ENCODE measurements at places on chromosomes 2 and 18.

DNA sequence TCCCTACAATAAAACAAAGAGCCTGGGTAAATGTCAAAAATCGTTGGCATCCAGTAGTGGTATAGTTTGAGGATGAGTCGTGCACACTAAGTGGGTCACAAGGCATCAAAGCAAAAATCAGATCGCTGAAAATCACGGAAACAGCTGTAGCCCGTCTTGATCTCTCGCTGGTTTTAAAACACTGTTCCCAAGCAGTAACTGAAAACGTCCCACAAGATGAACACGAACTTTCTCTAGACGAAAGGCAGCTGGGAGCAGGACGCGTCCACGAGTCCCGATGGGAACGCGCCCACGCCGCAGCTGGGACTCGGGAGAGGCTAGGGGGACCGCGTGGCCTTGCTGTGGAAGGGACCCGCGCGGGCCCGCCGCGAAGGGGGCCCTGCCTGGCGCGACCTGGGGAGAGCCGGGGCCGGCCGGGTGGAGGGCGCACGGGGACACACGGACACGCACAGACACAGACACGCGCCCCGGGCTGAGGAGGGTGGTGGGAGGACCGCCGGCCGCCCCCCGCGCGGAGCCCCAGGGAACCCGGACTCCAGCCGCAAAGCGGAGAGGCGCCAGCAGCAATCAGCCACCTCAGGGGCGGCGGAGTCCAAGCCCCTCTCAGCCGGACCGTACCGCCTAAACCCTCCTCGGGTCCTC is 651 bp downstream of the STK17B start:
- DNase-seq, result peak; percentile 68

DNA sequence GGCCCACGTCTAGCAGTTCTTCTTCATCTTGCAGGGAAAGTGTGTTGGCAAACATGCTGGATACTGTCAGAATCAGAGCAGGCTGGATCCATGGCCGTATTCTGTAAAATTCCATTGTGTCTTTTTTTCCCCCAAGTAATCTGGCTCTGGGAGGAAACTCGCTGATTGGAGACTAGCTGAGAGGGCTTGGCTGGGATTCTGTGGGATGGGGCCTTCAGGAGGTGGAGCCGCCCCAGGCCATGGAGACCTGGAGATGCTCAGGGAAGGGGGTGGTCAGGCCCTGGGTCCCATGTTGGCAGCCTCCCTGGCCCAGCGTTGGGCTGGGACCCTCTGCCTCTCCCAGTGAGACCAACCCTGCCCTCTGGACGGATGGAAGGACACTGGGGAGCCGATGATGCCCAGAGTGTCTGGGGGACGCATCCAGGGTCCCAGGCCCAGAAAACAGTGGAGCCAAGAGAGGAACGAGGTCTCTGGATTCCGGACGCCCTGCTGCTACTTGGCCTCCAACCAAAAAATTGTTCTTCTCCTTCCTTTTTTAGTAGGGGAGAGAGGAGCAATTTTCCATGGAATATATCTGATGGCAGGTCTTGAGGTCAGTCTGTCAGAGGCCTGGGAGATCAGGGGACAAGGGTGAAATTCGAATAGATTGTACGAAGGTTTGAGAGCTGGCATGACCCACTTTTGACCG is 114.5 kb downstream of the AGAP1 start:
- DNase-seq, result no peak

DNA sequence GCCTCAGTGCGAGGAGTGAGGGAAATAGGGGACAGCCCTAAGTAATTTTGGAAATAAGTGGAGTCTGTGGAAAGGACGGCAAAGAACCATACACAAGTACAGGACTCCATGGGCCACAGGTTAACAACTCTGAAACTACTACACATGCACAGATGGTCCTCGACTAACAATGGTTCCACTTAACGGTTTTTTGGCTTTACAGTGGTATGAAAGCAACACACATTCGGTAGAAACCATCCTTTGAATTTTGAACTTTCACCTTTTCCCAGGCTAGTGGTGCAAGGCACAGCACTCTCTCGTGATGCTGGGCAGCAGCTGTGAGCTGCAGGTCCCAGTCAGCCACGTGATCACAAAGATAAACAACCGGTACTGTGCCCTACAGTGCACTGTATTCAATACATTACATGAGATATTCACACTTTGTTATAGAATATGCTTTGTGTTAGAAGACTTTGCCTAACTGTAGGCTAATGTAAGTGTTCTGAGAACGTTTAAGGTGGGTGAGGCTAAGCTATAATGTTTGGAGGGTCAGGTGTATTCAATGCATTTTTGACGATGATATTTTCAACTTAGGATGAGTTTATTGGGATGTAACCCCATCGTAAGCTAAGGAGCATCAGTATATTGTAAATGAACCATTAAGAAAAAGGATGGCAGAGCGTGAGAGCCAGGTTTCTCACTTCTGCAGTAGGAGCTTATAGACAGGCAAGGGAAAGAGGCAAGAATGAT is 44.6 kb downstream of the TBC1D8 start:
- DNase-seq, result no peak

- no peak for DNase-seq
Observed at GRCh38 chr18:13429016-13429415, 210.5 kb downstream of the LDLRAD4 start.

GRCh38 chr2:30978044-30978443 is 160.2 kb downstream of the GALNT14 start:
- no peak for DNase-seq

DNA sequence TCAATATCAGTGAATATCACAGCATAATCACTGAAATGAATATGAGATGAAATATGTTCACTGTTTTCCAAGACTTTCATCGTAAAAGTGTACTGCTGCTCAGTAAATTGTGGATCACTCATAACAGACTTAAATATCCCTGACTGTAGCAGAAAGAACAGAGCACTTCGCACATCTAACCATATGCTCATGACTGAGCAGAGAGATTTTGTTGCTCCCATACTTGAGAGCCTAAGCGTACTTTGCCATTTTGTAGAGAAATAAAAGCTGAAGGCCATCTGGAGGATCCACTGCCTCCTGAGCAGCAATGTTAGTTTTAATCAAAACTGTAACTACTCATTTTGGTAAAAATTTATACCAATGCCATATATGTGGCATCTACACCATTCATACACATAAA is 243.5 kb downstream of the STK39 start:
- no peak for DNase-seq

DNA sequence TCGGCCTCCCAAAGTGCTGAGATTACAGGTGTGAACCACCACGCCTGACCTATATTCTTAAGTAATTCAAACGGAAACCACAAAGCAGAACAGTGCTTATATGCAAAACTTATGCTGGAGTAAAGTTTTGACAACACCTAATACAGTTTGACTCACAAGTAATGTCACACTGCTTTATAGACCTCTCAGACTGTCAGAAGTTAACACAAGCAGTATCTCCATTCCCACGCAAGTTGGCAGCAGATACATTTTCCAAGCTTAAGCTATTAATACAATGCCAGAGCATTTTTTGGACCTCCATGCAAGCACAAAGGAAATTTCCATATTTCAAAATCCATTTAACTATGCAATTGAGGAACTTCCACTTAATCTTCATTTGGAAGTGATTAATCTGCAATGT is 21.0 kb upstream of the SANBR start:
- no peak for DNase-seq

- DNase-seq, result no peak
Observed at GRCh38 chr18:12658426-12659138, 675 bp upstream of the SPIRE1 start.

- no peak for DNase-seq
Observed at GRCh38 chr2:220521551-220521950, 894.1 kb downstream of the SLC4A3 start.

- DNase-seq, result no peak
Observed at GRCh38 chr18:75582406-75582821, 154.9 kb upstream of the SMIM21 start.

DNA sequence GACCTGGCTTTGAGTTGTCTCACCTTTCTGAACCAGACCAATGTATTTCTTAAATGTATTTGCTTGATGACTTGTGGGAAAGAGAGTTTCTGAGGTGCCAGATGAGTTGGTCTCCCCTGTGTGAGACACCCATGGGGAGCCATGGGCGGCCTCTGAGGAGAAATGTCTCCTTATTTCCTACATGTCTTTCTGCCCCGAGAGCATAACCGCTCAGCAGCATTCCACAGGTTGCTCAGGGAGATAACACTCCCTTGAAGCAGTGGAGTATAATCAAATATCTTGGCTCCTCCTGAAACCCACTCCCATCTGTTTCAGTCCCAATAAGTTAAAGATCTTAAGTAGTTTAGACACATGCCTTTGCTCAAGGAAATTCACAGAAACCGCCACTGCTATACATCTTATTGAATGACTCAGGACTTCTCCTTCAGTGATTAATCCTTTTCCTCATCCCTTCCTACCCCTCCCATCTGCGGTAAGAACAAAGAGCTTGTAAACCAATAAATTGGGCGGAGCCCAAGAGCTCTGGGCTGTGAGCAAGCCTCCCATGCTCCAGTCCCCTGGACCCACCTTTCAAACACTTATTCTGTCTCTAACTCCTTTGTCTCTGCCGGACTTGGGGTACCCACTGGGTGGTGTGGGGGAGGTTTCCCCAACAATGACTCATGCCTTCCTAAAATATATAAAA is 285.5 kb upstream of the LRRTM4 start:
- DNase-seq, result no peak

DNA sequence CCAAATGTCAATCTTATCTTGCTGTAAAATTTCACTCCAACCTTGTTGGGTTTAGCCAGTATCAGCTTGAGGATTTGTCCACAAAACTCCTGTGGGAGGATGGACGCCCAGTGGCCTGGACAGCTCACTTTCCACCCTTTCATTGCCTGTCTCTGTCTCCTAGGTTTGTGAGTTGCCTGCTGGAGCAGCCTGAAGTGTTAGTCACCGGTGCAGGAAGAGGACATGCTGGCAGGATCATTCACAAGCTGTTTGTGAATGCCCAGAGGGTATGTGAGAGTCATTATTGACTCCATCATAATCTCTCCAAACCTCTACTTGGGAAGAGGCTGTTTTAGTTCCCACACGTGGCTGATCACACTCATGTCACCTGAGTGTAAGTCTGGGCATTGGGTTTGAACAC is 112.3 kb downstream of the RAB3GAP1 start:
- DNase-seq, result no peak

- no peak for DNase-seq
Observed at GRCh38 chr2:223459328-223459939, 142.7 kb downstream of the SCG2 start.

- no peak for DNase-seq
Observed at GRCh38 chr18:71798986-71799673, 745.0 kb downstream of the CBLN2 start.

- DNase-seq, result no peak
Observed at GRCh38 chr18:13868501-13869271, 44.7 kb downstream of the MC5R start.
